ENCODE measurements at places on chromosomes 1 and 21.
A peak's percentile ranks its signal among the peaks of the same experiment; 100 is the strongest.

- H3K36me3 ChIP-seq, result no peaks in the 10 kb centered on the region
- H3K27me3 ChIP-seq, result peaks cover 8% of the 10 kb centered on the region
- H3K4me1 ChIP-seq, result no peaks in the 10 kb centered on the region
- H3K27ac ChIP-seq, result no peak overlapping the region
- DNase-seq, result no peak
- no peak overlapping the region for H3K4me3 ChIP-seq
Observed at GRCh38 chr1:94350350-94350924, 67.8 kb upstream of the ABCD3 start.

DNA sequence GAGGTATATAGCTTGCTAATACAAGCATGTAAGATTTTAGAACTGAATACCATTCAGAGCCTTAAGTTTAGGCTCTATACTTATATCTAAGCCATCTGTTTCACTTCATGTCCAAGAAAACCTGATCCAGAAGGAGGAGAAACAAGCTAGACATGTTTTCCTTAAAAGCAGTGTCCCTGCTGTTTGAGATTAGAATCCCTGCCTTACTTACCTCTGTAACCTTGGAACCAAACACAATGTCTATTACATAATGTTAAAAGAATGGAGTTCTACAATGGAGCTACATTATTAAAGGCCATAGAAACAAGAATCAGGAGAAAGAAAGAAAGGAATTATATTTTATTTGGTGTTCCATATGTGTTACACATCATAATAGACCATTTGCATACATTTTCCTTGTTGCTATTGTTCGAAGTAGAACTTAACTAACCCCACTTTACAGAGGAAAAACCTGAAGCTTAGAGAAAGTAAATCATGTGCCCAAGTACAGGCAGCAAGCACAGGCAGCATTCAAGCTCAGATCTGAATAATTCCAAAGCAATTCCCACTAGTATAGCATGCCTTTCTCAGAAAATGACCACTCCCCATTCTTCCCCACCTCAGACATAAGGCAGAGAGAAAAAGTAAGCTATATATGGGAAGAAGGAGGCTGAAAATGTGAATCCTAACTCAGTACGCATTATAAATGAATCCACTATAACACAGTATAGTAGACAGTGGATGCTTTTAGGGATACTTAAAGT, 380.1 kb upstream of the SPAG17 start:
- no peak for DNase-seq
- no peaks in the 10 kb centered on the region for H3K36me3 ChIP-seq
- H3K4me1 ChIP-seq, result no peaks in the 10 kb centered on the region
- no peak overlapping the region for H3K4me3 ChIP-seq

DNA sequence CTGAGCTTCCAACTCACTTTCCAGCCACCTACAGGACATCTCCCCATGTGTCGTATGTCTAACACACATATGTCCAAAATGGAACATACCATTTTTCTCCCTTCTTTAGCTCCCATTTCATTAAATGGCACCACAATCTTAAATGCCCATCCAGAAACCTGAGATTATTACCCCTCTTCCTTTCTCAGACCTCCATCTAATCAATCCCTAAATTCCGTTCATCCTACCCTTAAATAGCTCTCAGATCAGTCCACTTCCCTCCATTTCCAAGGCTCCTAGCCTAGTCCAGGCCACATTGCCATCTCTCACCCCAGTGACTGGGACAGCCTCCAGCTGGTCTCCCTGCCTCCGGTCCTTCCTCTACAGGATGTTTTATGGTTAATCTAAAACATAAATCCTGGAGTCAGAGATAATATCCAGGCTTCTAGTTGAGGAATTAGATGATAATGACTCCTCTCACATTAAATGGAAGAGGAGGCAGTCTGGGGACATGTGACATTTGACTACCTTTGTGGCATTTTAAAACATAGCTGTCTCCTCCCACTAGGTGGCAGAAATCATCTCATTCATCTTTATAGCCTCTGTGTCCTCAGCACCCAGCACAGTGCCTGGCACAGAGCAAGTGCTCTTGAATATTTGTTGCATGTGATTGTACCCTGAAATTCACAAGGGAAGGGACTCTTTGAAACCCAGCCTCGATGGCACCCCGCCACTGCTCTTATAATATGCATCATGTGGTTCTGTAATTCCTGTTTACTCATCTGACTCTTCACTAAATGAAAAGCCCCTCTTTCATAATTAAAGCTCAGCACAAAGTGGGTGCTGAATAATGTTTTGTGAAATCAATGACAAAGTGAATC, 102.3 kb downstream of the TMEM53 start:
- no peak overlapping the region for H3K27ac ChIP-seq
- no peaks in the 10 kb centered on the region for H3K36me3 ChIP-seq
- H3K27me3 ChIP-seq, result peaks cover 32% of the 10 kb centered on the region

GRCh38 chr1:26887125-26887524, 3.0 kb downstream of the GPN2 start:
- H3K36me3 ChIP-seq, result peaks cover 59% of the 10 kb centered on the region
- H3K4me1 ChIP-seq, result peaks cover 32% of the 10 kb centered on the region
- H3K27ac ChIP-seq, result peak overlapping the region; percentile 16
- peak overlapping the region; percentile 13 for H3K4me3 ChIP-seq

- H3K36me3 ChIP-seq, result no peaks in the 10 kb centered on the region
- peaks cover 3% of the 10 kb centered on the region for H3K4me1 ChIP-seq
- DNase-seq, result no peak
- no peak overlapping the region for H3K4me3 ChIP-seq
- H3K27ac ChIP-seq, result no peak overlapping the region
Observed at GRCh38 chr21:36784947-36785346, 86.0 kb downstream of the SIM2 start.

- peaks cover 23% of the 10 kb centered on the region for H3K27me3 ChIP-seq
- H3K4me1 ChIP-seq, result peaks cover 5% of the 10 kb centered on the region
- peak; percentile 65 for DNase-seq
Observed at GRCh38 chr1:207579436-207579799, 65.5 kb upstream of the CR1L start.

- H3K4me3 ChIP-seq, result no peak overlapping the region
- no peak overlapping the region for H3K27ac ChIP-seq
- no peaks in the 10 kb centered on the region for H3K36me3 ChIP-seq
- peaks cover 35% of the 10 kb centered on the region for H3K27me3 ChIP-seq
Observed at GRCh38 chr1:183315991-183316758, 102.0 kb downstream of the NMNAT2 start.

- DNase-seq, result no peak
- peak overlapping the region; percentile 63 for H3K27ac ChIP-seq
- H3K4me1 ChIP-seq, result peaks cover 11% of the 10 kb centered on the region
- H3K4me3 ChIP-seq, result no peak overlapping the region
Observed at GRCh38 chr1:224251741-224252146, 68.7 kb downstream of the DEGS1 start.

DNA sequence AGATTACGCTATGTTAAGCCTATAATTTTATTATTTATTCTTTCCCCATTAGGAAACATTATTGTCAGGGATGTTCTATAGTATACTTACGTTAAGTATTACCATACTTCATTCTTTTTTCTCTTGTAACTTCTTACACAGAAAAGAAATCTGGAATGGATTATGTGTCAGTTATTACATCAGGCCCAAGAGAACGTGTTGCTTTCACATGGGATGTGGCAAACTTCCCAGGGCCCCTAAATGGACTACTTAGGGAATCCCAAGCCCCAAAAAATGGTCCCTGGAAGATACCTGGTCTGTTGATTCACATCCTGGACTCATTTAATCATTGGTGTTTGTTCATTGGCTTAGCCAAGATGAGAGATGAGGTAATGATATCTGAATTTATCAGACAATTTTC, 249.8 kb downstream of the NRIP1 start:
- no peaks in the 10 kb centered on the region for H3K36me3 ChIP-seq
- H3K27ac ChIP-seq, result no peak overlapping the region
- H3K27me3 ChIP-seq, result no peaks in the 10 kb centered on the region
- peaks cover 2% of the 10 kb centered on the region for H3K4me1 ChIP-seq
- DNase-seq, result no peak
- H3K4me3 ChIP-seq, result no peak overlapping the region
